ENCODE measurements at places on chromosomes 7 and 10. TPM values are rescaled to one million over a fixed set of nuclear protein-coding genes. Genes with fewer than 3 reads are reported as not detected.

GRCh38 chr7:135929249-135929648 lies 47.9 kb downstream of the MTPN start:
- H3K27ac ChIP-seq: no peak overlapping the region
- H3K36me3 ChIP-seq: peaks cover 15% of the 10 kb centered on the region
- no peak for DNase-seq
- no peak overlapping the region for H3K4me3 ChIP-seq

- H3K36me3 ChIP-seq: no peaks in the 10 kb centered on the region
- DNase-seq: no peak
- H3K4me3 ChIP-seq: no peak overlapping the region
- H3K27me3 ChIP-seq: no peaks in the 10 kb centered on the region
- H3K27ac ChIP-seq: no peak overlapping the region
These were observed 38.4 kb downstream of the ATXN7L1 start for GRCh38 chr7:105837765-105838626.

GRCh38 chr7:46007990-46008643 lies 87.0 kb upstream of the IGFBP3 start:
- H3K4me1 ChIP-seq: no peaks in the 10 kb centered on the region
- no peak overlapping the region for H3K27ac ChIP-seq
- DNase-seq: no peak
- H3K27me3 ChIP-seq: no peaks in the 10 kb centered on the region
- H3K36me3 ChIP-seq: no peaks in the 10 kb centered on the region

Gene PRTFDC1
- total RNA-seq: 0.23 TPM

Gene LEP
- not detected for total RNA-seq

Gene SPDYE9
- not detected for total RNA-seq

Gene GNAI1
- 0.78 TPM for total RNA-seq

GRCh38 chr10:921471-922414 lies 9.8 kb downstream of the LARP4B start:
- no peaks in the 10 kb centered on the region for H3K27me3 ChIP-seq
- no peak overlapping the region for H3K4me3 ChIP-seq
- H3K36me3 ChIP-seq: peaks cover 4% of the 10 kb centered on the region
- no peak overlapping the region for H3K27ac ChIP-seq

Gene VPS37D
- not detected for total RNA-seq

DNA sequence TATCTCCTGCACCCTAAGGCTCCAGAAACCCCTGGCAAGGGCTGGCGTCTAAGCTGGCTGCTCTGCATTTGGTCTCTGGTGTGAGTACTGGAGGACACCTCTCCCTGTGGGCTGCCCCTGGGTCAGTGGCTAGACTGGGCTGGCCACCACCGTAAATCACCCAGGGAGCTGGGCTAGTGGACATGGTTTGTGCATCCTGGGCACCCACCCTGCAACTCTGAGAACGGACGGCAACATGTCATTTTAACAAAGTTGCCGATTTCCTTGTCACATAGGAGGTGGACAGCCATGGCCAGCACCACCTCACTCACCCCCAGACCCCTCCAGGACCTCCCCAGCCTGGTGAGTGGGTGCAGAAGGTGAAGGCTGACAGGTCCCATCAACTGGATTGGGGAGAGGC lies 26.8 kb upstream of the PCBD1 start:
- no peak overlapping the region for H3K4me3 ChIP-seq
- no peaks in the 10 kb centered on the region for H3K27me3 ChIP-seq
- no peak overlapping the region for H3K27ac ChIP-seq

GRCh38 chr10:6256439-6256838 lies 53.7 kb downstream of the PFKFB3 start:
- no peaks in the 10 kb centered on the region for H3K27me3 ChIP-seq
- H3K4me3 ChIP-seq: no peak overlapping the region
- no peaks in the 10 kb centered on the region for H3K4me1 ChIP-seq
- no peak overlapping the region for H3K27ac ChIP-seq

Gene MYPN
- not detected for total RNA-seq

- no peaks in the 10 kb centered on the region for H3K27me3 ChIP-seq
- H3K4me1 ChIP-seq: peaks cover 41% of the 10 kb centered on the region
- H3K27ac ChIP-seq: no peak overlapping the region
- H3K4me3 ChIP-seq: no peak overlapping the region
- H3K36me3 ChIP-seq: no peaks in the 10 kb centered on the region
These were observed 82.3 kb downstream of the AOAH start for GRCh38 chr7:36642010-36642409.

DNA sequence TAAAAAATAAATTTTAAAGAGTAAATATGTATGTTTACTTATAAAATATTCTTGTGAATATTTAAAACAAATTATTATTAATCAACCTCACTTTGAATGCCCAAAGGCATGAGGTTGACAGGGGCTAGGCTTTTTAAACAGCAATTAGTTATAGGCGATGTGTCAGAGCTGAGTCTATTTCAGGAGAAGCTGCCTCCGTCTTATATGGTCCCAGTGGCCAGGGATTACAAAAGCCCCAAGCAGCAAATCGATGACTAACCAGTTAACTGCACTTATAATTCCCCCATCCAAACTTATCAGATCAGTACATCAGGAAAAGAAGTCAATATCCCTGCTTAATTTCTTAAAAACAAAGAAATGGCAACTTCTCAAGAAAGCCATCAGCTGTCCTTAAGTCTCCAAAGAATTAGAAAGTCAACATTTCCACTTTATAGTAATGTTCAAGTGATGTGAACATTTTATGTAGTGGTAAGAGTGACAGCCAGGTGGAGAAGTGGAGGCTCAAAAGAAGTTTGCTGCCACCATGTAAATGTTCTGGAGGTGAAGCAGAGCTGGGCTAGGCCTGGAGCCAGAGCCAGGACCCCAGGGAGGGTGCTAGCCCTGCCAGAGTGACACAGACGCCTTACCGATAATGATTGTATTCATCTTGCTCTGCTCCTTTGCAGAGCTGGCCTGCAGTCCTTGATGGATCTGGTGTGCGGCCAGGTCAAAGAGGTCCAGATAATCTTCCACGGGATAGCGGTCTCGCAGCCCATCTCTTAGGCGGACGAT lies 51.5 kb downstream of the CHST15 start:
- no peak overlapping the region for H3K4me3 ChIP-seq
- no peak overlapping the region for H3K27ac ChIP-seq
- H3K27me3 ChIP-seq: no peaks in the 10 kb centered on the region
- DNase-seq: no peak
